Esophagus mucosa (tissue), 1 donor: ENCODE measurements at places on chromosomes 7 and 10. TPM values are rescaled to one million over a fixed set of nuclear protein-coding genes. Genes with fewer than 3 reads are reported as not detected.

Gene GNGT1
- total RNA-seq, result 0.08 TPM

DNA sequence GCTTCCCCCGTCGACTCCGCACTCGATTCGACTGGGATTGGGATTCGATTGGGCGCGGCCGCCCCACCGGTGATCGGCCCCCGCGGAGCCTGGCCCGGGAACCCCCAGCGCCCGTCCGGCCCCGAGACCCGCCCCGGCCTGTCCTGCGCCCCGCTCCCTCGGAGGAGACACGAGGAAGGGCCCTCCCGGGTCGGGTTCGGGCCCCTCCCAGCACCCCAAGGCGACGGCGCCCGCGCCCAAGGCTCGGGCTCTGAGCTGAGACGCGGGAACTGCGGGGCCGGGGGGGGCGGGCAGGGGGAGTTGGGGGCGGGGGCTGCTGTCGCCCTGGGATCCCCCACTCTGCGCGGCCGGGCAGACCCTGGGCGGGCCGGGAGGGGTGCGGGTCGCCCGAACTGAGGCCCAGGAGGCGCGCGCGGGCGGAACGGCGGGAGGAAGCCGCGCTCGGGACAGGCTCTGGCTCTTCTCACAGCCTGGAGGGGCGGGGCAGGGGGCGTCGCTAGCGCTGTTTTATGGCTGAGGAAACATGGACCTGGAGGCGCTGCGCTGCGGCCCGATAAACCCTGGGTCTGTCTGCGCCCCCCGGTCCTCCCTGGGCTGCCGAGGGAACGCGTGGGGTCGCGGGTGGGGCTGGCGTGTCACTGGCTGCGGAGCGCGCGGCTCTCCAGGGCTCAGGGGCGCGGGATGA, 1.7 kb upstream of the NKX6-2 start:
- no peak for ATAC-seq

- ATAC-seq, result no peak
Observed at GRCh38 chr7:33705333-33705833, 200.0 kb upstream of the BMPER start.

- no peak for ATAC-seq
Observed at GRCh38 chr7:47432671-47433563, 149.0 kb downstream of the TNS3 start.
